ENCODE measurements at places on chromosomes 7 and 10.

DNA sequence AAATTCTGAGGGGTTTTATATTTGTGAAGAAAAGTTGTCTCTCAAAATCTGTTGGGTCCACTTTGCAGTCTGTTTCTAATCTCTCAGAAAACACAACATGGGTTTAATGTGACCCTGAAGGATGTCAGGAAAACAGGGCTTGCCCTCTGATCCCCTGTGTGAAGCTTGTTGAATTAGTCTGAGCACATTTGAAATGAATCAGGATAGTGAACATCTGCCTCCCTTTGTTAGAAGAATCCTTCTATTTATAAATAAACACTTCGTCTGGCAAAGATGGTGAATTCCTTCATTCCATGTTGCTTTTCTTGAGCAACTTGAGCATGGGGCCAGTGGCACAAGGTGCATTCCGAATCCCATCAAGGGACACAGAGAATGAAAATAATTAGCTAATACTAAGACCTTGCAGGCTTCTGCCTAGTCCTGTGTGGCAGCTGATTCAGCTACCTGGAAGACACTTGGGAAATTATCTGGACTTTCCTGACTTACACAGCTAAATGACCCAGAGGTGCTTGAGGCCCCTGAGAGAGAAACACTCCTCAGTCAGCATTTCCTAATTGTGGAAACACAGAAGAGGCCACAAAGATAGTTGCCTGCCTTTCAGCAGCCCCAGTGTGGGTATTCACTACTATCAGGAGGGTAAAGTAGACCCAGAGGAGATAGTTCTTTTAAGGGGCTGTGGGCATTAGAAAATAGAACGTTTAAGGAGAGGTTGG, 305.5 kb downstream of the C7orf25 start:
- DNase-seq = no peak

DNA sequence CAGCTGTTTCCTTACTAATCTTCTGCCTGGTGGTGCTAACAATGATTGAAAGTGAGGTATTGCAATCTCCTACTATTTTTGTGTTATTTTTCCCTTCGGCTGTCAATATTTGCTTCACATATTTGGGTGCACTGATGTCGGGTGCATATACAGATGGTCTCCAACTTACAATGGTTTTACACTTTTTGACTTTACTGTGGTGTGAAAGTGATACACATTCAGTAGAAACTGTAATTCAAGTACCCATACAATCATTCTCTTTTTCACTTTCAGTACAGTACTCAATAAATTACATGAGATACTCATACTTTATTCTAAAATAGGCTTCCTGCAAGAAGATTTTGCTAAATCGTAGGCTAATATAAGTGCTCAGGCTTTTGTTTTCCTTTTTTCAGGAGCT, 73.2 kb downstream of the RNF216 start:
- DNase-seq = no peak

DNA sequence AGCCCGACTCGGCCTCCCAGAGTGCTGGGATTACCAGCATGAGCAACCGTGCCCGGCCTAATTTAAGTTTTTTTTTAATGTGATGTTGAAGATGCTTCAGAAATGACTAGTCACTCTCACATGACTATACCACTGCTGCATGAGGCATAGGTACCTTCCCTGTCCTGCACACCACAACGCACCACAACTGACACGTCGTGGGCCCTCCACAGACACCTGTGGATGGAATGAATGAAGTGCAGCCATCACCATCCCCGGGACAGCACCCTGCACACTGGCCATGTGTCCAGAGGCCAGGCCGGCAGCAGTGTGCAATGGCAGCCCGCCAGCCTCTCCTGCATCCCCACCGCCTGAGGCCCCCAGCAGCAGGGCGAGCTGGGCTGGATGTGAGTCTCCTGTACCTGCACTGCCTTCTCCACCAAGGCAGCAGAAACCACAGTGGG, 55.1 kb downstream of the VOPP1 start:
- DNase-seq = no peak

DNA sequence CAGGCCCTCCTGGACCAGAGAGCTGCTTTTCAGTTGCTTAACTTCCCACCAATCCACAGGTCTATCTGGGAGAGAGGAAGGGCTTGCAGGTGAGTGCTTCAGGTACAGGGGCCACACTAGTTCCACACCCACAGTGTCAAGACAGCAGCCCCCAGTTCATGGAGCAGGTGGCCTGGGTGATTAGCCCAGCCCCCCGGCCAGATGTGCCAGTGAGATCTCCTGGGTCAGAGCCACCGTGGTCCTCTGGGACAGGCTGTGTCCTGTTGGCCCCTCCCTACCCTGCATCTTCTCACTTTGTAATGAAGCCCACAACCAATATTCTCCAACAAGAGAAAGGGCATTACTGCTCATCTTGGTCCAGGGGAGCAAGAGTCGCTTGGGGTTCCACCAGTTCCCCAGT, 30.6 kb downstream of the DRGX start:
- DNase-seq = no peak

DNA sequence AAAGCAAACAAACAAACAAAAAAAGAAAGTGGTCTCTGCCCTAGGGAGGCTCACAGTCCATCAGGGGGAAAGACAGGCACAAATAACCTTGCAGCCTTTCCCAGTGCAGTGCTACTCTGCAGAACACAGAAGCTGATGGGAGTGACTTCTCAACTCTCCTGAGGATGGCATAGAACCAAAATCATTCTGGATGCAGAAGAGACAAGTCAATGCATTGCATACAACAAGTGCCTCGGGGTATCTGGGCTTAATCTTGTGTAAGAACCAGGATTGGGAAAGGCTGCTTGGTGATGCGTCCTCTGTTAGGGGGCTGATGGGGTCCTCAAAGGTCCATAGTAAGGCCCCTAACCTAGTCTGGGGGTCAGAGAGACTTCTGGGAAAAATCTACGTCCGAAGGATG, 68.9 kb downstream of the NEURL1 start:
- no peak for DNase-seq

DNA sequence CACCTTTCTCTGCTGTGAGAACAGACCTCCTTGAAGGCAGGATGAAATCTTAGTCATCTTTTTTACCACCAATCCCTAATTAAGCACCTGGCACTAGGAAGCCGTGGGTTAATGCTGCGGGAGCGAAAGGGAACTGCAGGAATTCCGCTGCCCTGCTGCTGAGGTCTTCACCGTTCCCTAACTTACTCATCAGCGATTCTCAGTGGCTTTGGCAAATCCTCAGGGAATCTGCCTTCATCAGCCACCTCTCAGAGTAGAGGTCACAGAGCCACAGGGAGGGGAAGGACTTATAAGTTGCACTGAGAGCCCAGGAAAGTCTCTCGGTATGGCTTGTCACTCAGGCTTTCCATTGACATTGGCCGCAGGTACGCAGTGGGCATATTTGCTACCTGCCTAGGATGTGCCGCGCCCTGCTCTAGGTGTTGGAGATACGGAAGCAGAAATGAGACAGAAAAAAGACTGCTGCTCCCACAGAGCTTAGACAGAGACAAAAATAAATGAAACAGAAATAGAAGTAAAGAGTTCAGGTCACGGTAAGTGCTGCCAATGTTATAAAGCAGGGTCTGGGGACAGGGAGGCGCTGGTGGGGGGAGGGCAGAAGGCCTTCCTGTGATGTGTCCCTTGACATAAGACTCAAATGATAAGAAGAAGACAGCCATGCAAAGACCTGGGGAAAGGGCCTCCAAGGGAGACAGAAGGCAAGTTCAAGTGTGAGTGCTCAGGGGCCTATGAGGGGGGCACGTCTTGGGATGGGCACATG, 72.6 kb upstream of the OPALIN start:
- no peak for DNase-seq
